ENCODE measurements at places on chromosomes 5 and 9. TPM values are rescaled to one million over a fixed set of nuclear protein-coding genes. Genes with fewer than 3 reads are reported as not detected.

The EGR1 gene
- total RNA-seq = 135 TPM

The ENTPD2 gene
- 0.85 TPM for total RNA-seq

The OR13F1 gene
- not detected for total RNA-seq

The SERINC5 gene
- 7.2 TPM for total RNA-seq

- DNase-seq = no peak
Observed at GRCh38 chr9:734831-735511, 106.5 kb upstream of the DMRT1 start.

DNA sequence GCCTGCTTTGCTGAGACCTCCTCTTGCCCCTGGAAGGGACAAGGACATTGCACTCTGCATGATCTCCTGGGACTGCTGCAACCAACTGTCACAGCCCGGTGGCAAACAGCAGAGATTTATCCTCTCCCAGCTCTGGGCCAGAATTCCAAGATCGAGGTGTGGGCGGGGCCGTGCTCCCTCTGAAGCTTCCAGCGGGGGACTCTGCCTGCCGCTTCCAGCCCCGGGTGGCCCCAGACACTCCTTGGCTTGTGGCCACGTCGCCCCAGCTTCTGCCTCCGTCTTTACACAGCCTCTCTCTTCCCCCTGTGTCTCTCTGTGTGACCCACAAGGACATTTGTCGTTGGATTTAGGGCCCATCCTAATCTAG lies 67.1 kb downstream of the COL5A1 start:
- DNase-seq = no peak

DNA sequence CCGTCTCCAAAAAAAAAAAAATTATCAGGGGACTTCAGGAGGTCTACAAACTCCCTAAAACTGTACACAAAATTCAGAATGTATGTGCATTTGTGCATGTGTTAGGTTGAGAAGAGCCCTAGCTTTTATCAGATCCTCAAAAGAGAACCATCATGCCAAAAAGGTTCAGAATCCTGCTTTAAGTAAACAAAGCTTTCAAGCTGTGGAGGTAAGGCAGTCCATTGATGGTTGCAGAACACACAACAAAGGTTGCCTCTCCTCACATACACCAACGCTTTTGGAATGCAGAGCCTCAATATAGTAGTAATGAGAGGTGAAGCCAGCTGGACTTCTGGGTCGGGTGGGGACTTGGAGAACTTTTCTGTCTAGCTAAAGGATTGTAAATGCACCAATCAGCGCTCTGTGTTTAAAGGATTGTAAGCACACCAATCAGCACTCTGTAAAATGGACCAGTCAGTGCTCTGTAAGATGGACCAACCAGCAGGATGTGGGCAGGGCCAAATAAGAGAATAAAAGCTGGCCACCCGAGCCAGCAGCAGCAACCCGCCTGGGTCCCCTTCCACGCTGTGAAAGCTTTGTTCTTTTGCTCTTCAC lies 57.9 kb upstream of the RNF38 start:
- DNase-seq = no peak

GRCh38 chr5:168826246-168826725 lies 247.1 kb upstream of the PANK3 start:
- no peak for DNase-seq

DNA sequence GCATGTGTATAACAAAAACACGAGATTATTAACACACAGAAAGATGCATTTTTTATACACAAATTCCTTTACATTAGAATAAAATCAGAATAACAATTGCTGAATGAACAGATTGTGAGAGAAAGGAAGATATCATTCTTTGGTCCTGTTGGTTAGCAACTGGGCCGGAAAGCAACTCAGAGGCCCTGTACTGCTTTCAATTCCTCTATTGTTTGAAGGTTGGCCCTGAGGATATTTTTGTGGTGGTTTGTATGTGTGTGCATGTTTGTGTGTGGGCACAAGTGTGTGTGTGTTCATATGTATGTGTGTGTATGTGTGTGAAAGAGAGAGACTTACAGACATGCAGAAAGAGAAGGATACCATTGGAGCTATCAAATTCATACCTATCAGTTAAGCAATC lies 356.8 kb upstream of the DMAC1 start:
- DNase-seq = no peak

DNA sequence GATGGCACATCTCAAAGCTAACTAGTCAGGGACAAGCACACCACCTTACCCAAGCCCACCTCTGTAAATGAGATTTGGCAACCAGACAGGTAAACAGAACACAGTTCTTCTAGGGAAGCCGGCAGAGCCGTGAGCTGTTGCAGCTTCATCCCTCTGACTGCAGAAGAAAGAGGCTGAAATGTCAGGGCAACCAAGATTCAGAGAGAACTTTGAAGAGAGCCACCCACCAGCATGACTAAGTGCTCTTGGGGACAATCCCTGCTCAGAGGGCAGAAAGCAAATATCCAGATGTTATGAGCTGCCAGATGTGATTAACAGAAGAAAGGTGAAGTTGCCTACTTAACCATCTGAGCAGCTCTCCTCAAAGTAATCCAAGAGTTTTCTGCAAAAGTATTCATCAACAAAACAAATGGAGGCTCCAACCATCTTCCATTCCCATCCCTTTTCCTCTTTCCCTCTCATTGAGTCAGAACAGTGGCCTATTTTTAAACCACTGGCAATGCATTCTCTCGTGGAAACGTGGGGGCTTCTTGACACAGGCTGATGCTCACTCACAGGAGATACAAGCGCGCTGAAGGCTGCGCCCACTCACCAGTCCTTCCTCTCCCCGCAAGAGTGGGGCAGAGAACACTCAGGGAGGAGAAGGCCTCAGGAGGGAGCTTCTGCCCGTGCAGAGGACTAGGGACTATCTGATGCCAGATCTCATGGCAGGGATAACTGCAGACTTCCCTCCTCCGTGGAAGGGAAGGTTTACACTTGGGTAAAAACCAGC lies 57.1 kb downstream of the SLIT3 start:
- DNase-seq = no peak

- no peak for DNase-seq
Observed at GRCh38 chr5:65749956-65750355, 28.0 kb downstream of the NLN start.

DNA sequence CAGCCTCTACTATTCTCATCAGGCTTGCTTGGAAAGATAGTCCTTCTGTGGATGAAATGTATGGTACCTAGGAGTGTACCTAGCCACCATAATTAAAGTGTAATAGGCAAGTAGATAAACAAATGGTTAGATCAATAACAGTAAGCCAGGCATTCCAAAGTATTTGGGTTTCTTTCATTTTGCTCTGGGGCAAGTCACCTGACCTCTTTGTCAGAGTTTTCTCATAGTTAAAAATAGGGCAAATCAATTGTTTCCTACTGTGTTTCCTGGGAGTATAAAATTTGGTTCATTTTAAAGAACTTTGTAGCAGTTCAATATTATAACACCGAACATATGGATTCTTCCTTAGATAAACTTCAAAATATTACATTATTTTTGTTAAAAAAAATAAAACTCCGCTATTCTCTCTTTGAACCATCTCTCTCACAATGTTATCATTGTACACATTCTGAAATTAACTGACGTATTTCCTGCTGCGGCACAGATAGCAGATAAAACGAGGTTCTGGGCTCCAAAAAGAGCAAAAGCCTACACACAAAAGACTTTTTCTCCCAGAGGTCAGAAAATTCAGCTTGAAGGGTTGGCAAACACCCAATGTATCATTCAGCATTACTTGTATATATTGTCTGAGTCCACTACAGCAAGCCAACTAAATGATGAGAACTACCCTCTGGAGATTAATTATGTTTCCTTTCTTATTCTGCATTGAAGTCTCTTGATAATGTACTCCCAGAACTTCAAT lies 267.9 kb downstream of the COX7C start:
- no peak for DNase-seq

- no peak for DNase-seq
Observed at GRCh38 chr9:33139421-33140228, 27.5 kb downstream of the B4GALT1 start.

GRCh38 chr9:136129176-136129575 lies 10.5 kb upstream of the TMEM250 start:
- no peak for DNase-seq

- DNase-seq = no peak
Observed at GRCh38 chr5:179272326-179273072, 72.8 kb downstream of the ADAMTS2 start.

GRCh38 chr9:113313261-113313660 lies 10.1 kb upstream of the RNF183 start:
- DNase-seq = no peak

- no peak for DNase-seq
Observed at GRCh38 chr9:116927726-116928125, 240.6 kb downstream of the TRIM32 start.

DNA sequence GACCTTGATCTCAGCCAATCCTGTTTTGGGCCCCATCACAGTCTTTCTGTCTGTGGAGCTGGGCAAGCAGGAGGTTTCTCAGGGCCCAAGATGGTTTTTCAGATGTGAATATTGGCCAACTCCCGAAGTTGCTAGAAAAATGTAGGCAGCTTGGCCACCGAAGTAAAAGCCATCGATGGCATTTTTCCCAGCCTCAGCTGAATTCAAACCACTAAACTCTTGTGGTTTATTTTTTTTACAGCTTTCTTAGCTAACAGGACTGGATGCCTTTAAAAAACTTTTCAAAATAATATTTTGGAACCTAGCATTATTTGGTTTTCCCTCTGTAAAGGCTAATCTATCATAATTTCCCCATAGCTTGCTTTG lies 102.5 kb upstream of the ERCC6L2 start:
- DNase-seq = no peak

GRCh38 chr9:103789686-103790085 lies 304.4 kb upstream of the SMC2 start:
- DNase-seq = no peak

- no peak for DNase-seq
Observed at GRCh38 chr5:167652690-167653089, 638.8 kb upstream of the WWC1 start.

GRCh38 chr5:98775246-98776065 lies 2.0 kb downstream of the RGMB start:
- DNase-seq = no peak

- no peak for DNase-seq
Observed at GRCh38 chr5:122077366-122078115, 518 bp downstream of the LOX start.

DNA sequence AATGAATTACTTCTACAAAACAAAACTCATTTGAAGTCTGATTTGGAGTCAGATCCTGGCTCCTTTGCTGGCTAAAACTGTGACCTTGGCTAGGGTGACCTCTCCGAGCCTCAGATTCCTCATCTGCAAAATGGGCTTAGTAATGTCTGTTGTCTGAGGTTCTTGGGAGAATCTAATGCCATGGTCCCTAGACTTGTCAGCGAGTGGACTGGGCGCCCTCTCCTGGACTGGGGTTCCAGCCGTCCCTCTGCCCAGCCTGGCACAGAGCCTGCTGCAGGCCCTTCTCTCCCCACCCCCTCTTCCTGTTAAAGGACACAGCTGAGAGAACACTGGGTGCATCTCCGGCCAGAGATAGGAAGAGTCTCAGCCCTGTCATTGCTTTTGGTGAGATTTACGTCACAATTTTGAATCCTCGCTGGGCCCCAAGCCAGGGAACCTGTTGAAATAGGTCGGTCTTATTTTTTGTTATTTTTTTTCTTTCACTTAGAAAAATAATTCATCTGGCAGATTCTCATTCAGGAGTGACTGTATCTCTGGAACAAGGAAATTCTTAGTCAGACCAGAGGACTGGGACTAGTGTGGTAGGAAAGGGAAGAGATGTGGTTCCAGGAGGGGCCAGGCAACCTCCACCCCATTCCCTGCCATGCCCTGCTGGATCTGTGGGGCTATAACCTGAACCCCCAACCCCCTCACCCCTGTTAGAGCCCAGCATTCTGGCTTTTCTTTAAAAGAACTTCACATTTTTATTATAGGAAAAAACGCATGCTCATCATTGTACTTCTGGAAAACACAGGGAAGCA lies 48.2 kb upstream of the RPL26L1 start:
- DNase-seq = peak; percentile 22
